ENCODE measurements at places on chromosomes 3 and 15.

DNA sequence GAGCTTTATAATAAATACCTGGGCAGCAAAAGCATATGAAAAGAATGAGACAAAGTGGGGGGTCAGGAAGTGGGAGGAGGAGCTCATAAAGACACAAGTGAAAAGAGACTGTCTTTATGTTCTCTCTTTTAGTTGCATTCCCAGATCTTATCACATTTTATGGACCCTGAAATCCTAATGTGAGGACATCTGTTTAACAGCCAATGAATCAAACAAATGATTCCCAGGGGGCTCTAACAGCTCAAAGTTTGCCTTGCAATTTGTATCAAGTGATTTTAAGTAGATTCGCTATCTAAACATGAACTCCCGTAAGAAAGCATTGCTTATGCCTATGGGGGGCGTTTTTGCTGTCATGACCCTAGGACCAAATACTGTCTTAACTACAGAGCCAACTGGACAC is 332.3 kb upstream of the CNTN4 start:
- DNase-seq = peak; percentile 89

GRCh38 chr15:75198560-75199356 is 2.9 kb upstream of the C15orf39 start:
- peak; percentile 86 for DNase-seq

GRCh38 chr15:84034578-84035398 is 200.8 kb upstream of the GOLGA6L4 start:
- DNase-seq = peak; percentile 16

DNA sequence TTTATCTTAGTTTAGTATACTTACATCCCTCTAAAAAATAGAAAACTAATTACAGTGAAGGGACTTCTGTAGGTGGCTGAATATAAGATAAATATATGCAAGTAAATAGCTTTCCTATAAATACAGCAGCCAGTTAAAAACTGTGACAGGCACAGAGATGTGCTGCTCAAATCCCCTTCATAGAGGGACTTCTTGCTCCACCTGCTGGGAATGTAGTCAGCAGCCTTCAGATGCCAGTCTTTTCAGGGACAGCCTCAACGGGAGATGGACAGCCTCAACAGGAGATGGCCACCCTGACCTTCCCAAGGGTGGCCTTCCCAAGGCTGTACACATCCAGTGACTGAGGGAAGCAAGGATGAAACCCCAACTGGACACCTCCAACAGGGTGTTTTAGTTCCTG is 15.7 kb upstream of the PRR23E start:
- DNase-seq = no peak

- DNase-seq = no peak
Measured at GRCh38 chr3:172152874-172153273, 113.5 kb downstream of the FNDC3B start.

DNA sequence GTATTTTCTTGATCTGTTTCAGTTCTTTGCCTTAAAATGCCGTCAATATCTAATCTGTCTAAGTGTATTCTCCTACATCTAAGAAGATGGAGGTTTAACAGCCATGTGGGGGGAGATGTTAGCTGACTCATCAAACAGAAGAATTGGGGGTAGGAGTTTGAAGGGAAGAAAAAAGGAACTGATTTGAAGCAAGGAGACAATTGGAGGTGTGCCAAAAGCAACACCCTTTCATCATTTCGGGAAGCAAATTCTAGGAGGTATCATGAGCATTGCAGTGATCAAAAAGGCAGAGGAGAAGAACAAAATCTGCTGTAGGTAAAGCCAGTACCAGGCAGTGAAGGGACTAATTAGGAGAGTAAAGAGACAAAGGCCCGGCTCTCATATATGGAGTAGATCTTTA is 337.3 kb upstream of the TBC1D5 start:
- no peak for DNase-seq

GRCh38 chr15:96582473-96582872 is 252.0 kb downstream of the NR2F2 start:
- no peak for DNase-seq

GRCh38 chr3:145191543-145191942 is 969.4 kb downstream of the PLOD2 start:
- DNase-seq = no peak

- DNase-seq = no peak
Measured at GRCh38 chr3:181497358-181497757, 214.4 kb upstream of the SOX2 start.

- peak; percentile 4 for DNase-seq
Measured at GRCh38 chr3:18223571-18223970, 201.6 kb downstream of the SATB1 start.

DNA sequence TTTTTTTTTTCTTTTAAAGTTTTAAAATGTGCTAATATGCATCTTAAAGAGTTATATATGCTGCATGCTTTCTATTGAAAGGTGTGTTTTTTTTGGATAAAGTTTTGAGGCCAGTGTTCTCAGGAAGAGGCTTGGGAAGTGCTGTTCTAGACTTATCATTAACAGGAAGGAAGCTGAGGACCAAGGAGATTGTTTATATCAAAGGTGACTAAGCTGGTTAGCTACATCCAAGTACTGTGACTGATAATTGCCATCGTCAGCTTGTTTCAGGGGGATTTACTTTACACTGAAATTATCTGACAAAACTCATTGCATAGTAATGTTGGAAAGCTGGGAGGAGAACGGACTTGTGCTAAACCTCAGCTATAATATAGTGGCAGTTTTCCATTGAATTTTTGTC is 36.3 kb upstream of the UTS2B start:
- DNase-seq = peak; percentile 58

DNA sequence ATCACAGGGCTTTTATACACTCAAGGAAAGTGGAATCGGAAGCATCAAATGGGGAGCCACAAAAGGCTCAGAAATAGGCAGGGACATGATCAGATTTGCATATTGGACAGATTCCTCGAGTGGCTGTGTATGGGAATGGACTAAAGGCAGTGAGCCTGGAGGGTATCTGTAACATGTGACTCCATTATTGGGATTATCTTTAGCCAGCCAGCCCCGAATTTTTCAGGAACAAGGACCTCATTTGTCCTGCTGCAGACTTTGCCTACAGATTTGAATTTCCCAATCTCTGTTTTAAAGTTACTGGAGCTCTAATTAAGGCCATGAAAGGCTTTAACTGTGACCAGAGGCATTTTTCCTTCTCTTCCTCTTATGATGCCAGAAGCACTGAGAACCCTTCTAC is 26.9 kb upstream of the EPHB1 start:
- DNase-seq = no peak

DNA sequence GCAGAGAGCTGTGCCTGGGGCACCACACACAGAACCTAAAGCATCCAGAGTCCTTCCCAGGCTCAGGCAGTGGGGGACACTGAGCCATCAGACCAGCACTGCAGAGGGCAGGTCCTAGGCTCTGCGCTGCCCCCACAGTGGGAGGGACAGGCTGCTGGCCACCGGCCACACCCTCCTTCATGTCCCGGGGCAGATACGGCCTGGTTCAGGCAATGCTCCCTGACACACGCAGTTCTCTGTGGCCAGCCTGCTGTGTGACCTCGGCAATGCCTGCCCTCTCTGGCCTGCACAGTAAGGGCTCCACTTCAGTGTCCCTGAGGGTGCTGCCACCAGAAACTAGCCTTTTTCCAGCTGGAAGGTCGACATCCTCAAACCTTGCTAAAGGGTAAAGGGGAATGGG is 12.4 kb downstream of the LINGO1 start:
- no peak for DNase-seq

GRCh38 chr15:27820232-27820631 is 278.9 kb downstream of the OCA2 start:
- DNase-seq = no peak

DNA sequence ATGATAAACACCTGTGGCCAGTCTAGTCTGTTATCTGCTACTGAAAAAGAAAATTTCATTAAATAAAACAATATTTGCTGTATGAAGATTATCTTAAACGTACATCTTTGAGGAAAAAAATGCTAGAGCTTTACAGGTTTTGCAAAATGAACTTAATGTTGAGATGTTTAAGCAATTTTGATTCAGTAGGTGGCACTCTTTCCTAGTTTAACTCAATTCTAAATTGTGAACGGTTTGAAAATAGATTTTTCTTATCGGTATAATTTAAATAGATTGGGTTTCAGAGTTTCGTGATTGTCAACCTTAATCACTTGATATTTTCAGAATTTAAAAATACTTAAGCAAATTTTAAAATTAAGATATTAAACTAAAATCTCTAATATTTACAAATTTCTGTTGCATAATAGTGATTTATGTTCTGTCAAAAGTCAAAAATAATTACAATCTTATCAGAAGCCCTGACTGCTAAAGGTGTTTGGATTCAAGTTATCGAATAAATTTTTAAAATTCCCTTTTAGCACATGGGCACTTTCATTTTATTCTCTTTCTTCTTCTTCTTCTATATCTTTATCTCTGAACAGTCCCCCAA is 7.0 kb upstream of the RNF111 start:
- peak; percentile 60 for DNase-seq

GRCh38 chr15:44216958-44217357 is 21.9 kb upstream of the FRMD5 start:
- no peak for DNase-seq

- no peak for DNase-seq
Measured at GRCh38 chr3:86378829-86379228, 612.1 kb downstream of the VGLL3 start.

GRCh38 chr15:100686725-100687473 is 84.5 kb downstream of the ASB7 start:
- DNase-seq = no peak

DNA sequence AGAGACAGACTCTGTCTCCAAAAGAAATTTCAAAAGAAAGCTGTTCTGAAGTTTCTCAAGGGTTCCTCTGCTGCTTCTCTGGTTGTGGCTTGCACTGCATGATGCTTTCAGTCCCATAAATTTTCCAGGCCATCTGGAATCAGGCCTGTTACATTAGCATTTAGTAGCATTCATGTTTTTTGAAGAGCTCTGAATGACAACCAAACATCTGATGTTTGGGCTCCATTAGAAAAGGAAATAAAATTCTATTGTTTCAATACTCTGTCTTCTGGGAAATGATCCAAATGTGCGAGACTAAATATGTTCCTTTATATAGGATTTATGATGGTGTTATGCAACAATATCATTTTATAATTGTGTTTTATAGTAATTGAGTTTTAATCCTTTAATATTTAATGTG is 455.8 kb downstream of the GABRG3 start:
- DNase-seq = no peak

- no peak for DNase-seq
Measured at GRCh38 chr3:38133209-38133556, 3.7 kb downstream of the ACAA1 start.

- DNase-seq = no peak
Measured at GRCh38 chr3:76054404-76054803, 269.1 kb upstream of the ZNF717 start.

- DNase-seq = no peak
Measured at GRCh38 chr3:126159476-126159875, 20.9 kb downstream of the ALDH1L1 start.

DNA sequence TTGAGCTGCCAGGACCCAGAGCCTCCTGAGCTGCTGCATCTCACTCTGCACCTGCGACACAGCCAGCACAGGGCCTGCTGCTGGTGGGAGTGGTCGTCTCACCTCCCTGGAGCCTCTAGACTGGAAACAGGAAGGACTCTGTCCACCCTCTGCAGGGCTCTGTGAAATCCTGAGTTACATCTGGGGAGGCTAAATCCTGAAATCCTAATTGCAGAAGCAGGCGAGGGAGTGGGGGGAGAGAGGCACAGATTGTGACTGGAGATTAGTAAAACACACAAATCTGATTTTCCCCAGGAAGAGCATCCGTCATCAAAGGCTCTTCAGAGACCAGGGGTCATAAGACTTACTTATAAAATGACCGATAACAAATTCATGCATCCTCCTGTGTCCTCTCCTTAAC is 31.6 kb upstream of the GABRG3 start:
- no peak for DNase-seq

DNA sequence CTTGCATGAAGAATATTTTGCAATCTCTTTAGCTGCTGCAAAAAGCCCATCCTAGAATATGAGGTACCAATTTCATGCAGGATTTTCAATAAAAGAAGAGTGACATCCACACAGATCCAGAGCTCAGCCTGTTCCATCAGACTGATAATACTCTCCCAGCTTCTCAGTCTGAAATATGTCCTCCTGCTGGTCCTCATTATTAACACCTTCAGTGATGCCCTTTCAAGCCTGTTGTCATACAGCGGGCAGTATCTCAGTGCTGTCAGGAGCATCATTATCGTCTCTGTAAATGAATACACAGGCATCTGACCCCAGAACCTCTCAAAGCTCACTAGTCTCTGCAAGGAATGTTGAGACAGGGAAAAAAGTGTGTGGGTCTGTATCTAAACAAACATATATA is 1387.8 kb downstream of the OTOL1 start:
- no peak for DNase-seq

- DNase-seq = no peak
Measured at GRCh38 chr3:195162033-195162669, 108.8 kb downstream of the XXYLT1 start.

DNA sequence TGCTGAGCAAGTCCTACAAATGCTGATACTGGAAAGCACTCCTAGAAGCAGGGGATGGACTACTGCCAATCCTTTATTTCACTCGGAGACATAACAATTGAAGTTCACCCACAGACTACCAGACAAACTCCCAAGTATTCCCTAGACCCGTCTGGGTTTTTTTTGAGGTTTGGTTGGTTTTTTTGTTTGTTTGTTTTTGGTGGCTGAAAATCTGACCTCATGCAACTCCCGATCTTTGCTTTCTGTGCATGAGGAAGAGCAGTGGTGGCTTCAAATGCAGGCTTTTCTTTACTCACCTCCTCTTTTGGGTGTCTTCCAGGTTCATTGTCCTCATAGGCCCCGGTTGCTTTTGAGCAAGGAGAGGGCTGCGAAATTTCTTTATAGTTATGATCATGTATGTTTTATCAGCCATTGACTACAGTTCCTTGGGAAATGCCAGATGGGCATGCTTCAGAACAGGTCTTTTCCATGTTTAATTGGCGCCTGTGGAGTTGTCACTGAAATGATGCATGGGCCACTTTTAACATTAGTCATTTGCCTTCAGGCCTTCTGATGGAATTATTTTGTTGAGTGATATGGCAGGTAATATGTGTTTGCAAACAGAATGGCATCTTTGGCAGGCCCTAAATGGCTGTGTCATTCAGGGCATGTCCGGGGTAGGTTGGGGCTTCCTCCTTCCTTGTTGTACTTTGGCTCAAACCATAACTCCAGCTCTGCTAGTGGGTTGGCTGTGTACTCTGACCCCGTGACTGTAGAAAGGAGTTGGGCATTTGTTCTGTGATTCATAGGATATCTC is 81.3 kb upstream of the ZBED2 start:
- no peak for DNase-seq

DNA sequence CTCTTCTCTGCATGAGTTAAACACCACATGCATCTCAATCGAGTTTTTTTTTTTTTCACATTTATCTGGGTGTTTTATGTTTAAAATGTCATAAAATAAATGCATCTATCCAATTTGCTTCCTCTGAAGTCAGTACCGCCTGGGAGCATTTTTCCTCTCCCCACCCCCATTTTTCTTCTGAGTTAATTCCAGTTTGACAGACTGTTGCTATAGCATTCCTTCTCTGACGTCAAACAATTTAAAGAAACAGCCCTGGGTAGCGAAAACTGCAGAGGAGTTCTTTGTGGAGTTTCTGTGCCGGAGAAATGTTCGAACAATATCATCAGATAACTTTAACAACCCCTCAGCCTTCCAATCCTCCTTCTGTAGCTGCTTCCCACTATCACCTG is 900 bp upstream of the GNB4 start:
- DNase-seq = peak; percentile 90

Data from A673 (cell line).